ENCODE measurements at places on chromosomes 4 and X.

DNA sequence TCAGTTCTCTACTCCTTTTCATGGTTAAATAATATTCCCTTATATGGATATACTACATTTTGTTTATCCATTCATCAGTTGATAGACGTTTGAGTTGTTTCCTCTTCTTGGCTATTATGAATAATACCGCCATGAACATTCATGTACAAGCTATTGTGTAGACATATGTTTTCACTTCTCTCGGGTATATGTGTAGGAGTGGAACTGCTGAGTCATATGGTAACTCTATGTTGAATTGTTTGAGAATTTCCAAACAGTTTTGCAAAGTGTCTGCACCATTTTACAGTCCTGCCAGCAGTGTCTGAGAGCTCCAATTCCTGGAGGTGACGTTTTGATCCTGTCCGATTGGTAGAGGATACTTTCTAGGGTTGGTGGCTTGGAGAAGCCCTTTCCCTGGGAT is 23.6 kb downstream of the PLAC1 start:
- DNase-seq, result peak; percentile 89

DNA sequence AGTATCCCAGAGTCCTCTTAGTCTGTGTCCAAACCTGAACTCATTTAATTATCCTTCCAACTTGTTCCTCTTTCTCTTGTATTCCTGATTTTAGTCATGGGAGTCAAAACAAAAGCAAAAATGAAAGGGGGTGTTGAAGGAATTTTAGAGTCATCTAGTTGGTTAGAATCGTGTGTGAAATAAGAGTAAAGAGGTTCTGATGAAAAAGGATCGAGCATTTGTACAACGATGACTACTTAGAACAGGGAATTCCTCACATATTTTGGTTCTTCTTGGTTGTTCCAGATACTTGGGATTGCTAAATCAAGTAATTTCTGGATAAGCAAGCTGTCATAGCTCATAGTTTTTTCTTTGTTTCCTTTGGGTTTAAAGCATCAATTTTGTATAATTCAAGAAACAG is 194.4 kb downstream of the BCOR start:
- DNase-seq, result peak; percentile 72

DNA sequence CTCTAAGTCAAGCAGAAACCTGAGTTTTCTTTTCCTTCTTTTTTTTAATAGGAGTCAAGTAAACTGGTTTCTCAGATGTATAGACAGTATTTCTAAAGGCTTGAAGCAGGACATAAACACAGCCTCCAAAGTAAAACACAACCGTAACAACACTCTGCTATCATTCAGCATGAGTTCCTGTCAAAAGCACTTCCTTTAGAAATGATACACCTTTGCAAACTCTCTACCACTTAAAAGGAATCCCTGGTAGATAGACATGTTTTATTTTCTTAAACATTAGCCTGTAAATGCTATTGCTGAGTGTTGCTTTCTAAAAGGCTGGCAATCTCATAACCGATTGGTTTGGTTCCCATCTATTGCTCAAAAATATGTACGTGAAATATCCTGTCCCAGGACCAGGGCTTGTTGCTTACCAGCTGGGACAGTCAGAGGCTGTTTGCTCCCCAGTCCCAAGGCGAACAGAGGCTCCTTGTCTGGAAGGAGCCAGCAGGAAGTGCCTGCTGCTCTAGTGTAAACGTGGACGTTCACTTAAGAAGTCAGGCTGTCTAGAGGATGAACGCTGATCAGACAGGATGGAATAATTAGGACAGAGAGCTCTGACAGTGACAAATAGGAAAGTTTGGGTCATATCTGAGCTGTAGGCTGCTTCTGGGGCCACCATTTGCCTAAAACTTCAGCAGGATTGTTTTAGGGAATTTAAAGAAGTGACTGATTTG is 173.9 kb upstream of the KLF3 start:
- DNase-seq, result no peak

DNA sequence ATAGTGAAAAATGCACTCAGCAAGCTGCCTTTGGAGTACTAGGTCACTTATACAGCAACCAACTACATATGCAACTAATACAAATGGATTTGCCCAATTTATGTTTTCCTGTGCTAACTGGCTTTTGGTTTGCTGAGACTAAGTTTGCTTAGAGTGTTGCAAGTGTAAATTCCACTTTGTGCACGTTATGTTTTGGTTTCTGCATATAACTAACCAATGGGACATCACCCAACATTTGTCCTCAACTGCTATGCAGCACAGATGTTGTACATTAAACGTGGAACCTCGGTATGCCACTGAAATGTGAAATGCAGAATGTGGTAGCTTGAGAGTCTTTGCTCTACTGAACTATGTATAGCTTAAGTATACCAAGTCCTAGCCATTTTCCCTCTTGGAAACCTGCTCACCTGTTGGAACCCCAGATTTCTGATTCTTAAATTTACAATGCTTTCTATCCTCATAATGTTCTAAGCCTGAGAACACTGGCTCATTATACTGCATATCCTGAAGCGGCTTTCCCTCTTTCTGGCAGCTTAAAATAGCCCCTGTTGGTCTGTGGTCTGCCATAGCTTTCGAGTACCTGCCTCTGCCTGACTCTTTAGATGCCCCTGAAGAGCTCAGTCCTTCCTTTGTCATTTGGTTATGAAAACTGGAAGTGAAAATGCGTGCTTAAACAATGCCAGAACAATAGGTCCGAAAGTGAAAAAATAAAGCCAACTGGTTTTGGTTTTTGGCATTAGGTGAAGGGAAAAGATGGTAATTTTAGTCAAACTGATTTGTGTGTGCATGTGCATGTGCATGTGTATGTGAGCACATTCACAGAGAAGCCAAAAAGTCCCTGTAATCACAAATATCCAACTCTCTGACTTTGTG is 158.0 kb downstream of the SH2D1A start:
- DNase-seq, result peak; percentile 2

DNA sequence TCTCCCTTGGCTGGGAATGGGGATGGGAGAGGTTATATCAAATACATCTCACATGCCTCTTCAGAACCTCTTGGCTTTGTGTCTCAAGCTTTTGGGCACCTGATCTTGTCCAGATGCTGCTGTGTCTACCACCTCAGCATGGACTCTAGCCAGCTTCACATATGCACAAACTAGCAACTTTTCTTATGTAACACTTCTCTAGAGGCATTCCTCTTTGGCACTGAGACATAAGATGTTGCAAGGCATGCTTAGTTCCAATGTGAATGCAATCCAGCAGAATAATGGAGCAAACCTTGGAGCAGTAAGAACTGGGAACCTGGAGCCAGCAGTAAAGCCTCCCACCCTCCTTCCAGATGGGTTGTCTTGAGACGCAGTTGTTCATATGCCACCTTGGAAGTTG is 113.4 kb upstream of the TMEM47 start:
- DNase-seq, result peak; percentile 33

- DNase-seq, result no peak
Observed at GRCh38 chr4:185838104-185838452, 26.1 kb upstream of the SORBS2 start.

DNA sequence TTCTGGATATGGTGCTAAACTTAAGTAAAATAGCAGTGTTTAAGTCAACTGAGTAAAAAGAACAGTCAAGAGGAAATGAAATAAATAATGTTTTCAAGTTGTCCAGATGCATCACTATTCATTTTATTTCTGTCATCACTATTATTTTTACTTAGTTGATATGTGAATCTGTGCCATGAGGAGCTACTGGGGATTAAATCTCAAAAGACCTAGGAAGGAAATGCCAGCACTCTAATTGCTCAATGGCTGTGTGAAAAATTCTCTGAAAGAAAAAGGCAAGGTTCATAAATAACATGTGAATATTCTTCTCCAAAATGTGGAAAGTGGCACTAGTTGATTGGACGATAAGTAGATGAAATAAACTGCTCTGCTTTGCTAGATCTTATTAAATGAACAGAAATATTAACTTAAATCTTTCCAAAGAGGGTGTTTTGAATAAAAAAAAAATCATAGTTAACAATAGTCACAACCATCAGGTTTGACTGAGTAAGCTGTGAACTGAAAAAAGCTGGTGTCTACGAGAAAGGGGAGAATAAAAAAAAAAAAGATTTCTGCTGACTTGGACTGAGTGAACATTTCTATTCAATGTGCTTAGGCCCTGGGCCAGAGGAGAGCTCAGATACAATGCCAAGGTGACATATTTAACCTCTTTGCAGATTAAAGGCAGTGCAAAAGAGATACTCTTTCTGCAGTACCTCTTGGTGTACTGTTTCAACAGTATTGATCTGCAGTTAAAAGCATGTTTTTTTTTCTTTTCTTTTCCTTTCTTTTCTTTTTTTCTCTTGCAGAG is 1.6 kb downstream of the SPARCL1 start:
- DNase-seq, result peak; percentile 57

DNA sequence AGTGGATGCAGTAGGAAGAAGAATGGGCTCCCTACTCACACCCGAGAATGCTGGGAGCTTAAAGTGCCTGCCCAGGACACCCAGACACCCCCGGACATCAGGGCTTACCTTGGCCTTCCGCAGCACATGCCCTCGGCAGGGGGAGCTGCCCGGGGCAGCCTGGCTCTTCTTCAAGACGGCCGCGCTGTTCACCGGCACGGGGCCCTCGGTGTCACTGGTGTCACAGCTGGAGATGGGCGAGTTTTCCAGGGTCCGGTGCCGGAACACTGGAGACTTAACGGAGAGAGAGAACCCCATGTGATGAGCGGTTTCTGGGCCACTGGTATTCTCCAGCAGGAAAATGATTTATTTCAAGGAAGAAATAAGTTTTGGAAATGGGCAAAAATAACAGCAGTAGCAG is 170.9 kb downstream of the AFAP1 start:
- DNase-seq, result no peak

- no peak for DNase-seq
Observed at GRCh38 chrX:373641-374471, 12.9 kb downstream of the PPP2R3B start.

GRCh38 chrX:40646489-40647306 is 663 bp downstream of the CXorf38 start:
- peak; percentile 43 for DNase-seq

DNA sequence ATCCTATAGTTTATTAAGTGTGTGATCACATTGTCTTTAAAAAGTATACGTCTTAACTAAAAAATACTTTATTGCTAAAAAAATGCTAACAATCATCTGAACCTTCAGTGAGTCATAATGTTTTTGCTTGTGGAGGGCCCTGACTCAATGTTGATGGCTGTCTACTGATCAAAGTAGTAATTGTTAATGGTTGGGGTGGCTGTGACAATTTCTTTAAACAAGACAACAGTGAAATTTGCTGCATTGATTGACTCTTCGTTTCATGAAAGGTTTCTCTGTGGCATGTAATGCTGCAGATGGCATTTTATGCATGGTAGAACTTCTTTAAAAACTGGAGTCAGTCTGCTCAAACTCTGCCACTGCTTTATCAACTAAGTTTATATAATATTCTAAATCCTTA is 101.4 kb upstream of the IL15 start:
- DNase-seq, result no peak

- no peak for DNase-seq
Observed at GRCh38 chr4:109665783-109666485, 37.3 kb downstream of the CASP6 start.

DNA sequence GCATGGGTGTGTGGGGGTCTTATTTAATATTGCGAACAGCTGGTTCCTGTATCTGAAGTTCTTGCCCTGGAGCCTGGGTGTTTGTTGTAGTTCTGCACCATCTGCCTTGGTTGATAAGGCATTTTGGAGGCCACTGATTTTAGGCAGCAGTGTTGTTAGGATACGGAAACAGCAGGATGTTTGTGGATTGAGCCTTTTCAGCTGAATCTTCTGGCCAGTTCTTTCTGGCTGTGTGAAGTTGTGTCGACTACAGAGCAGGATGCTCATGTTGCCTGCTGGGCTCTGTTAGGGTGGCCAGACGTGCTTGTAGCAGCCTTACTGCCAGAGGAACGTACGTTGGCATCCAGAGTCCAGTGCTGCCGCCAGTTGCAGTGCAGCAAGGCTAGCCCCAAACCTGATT is 134.2 kb downstream of the PTTG2 start:
- DNase-seq, result no peak

- no peak for DNase-seq
Observed at GRCh38 chr4:176323511-176324160, 3.9 kb downstream of the SPCS3 start.

DNA sequence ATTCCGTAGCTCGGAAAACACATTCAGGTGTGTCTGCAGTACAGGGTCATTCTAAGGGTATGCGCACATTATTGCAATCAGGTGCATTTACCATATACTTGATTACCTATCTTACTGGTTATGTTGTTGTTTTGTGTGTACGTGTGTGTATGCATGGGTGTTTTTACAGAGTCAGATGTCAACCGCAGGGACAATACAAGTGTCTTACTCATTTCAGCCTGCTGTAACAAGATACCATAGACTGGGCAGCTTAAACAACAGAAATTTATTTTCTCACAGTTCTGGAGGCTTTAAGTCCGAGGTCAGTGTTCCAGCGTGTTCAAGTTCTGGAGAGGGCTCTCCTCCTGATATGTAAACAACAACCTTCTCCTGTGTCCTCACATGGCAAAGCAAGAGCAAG is 316.7 kb downstream of the DMD start:
- no peak for DNase-seq

All from fibroblast of mammary gland (primary cell).